KG1 (cell line): ENCODE measurements at places on chromosomes 11 and 22.

DNA sequence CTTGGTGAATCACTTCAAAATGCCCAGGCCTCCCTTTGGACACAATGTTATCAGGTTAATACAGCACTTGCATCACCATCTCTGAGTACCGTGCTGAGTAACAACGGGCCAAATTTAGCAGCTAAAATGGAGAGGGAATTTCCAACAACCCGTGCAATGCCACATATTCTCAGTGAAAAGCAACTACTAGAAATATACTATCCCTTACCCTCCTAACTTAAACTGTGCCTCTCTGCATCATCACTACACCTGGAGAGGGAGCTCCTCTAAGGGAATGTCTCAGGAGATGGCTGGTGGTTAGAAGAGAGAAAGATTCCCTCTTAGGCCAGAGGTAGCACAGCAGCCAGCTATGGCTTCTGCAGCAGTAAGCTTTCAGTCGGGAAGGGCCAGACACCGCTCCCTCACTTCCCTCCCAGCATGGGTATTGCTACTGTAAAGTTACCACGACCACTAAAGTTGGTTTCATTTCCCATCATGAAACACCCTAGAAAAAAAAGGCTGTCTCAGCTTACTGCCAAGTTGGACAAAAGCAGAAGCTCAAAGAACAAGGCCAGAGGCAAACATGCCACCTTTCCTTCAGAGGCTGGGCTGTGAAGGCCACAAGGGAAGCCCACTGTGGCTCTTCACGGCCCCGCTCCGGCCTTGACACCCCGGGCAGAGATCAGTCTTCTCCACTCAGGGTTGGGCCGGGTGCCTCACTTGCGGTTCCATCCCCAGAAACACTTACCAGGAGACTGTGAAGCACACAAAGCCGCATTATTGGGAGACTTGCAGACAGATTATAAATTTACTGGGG lies 3.9 kb downstream of the MAML2 start:
- DNase-seq, result peak; percentile 70

GRCh38 chr11:70107191-70107590 lies 29.1 kb downstream of the ANO1 start:
- no peak for DNase-seq

GRCh38 chr11:118659953-118660680 lies 19.3 kb downstream of the TREH start:
- DNase-seq, result no peak

DNA sequence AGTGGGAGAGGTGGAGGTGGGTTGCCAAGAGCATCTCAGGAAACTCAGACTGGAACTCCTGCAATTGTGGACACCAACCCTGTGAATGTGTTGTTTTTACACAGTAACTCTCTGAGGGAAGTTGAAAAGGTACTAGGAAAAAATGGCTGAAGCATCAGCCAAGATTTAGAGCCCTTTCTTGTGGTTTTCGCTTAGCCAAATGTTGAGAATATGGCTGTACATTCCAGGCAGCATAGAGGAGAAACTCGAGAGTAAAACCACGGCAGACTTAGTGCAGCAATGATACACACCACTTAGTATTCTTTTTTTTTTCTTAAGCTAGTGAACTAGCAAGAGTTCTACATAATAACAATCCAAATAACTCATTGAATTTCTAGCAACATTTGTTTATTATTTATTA lies 309.7 kb upstream of the MTNR1B start:
- DNase-seq, result no peak

GRCh38 chr11:124085583-124085982 lies 29.7 kb upstream of the VWA5A start:
- no peak for DNase-seq

GRCh38 chr11:95486466-95486865 lies 255.5 kb upstream of the SESN3 start:
- DNase-seq, result no peak

GRCh38 chr11:130439160-130439519 lies 9.3 kb upstream of the ADAMTS15 start:
- peak; percentile 60 for DNase-seq

DNA sequence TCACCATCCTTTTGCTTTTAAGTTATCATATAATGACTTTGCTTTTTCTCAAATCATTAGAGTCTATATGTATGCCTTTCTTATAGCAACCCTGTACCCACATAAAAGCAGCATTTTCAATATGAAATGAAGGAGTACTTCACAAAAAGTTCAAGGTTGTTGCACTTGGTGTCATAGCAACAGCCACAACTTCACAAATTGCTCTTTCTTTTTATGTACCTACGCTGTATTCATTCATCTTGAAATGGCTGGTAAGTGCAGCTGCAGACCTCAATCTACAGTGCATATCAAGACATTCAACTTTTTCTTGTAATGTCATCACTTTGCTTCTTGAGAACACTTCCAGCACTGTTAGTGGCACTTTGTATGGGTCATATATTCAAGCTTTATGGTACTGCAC lies 18.6 kb downstream of the CWC15 start:
- no peak for DNase-seq

GRCh38 chr11:65817312-65817834 lies 16.4 kb upstream of the SNX32 start:
- no peak for DNase-seq

DNA sequence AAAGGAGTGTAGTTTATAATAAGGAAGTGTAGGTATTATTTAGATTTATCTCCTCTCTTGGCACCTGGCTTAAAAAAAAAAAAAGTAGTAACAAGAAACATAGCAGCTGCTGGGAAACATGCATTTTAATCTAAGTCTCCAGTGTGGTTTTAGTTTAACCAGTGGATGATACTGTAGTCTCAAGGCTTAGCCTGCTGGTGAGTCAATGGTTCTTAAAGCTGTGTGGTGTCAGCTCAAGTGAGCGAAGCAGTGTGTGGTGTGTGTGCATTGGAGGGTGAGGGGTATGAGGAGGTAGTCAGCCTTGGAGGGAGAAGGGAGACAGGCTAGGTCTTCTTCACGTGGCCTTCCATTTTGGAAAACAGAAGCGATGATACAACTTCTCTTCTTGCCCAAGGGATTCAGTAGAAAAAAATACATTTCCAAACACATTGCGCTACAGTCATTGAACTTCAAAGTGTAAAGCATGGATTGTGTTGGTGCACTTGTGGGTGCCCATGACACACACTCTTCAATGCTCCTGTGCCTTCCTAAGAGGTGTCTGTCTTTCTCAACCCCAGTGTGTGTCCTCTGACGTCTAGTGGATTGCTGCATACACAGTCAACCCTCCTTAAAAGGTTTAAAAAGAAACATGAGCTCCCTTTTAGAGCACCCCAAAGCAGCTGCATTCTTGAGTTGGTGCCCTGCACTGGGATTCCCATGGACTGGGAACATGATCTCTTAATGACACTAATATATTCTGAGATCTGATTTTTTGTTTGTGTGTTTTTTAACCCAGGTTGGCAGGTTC lies 40.1 kb downstream of the ZBTB16 start:
- DNase-seq, result no peak

DNA sequence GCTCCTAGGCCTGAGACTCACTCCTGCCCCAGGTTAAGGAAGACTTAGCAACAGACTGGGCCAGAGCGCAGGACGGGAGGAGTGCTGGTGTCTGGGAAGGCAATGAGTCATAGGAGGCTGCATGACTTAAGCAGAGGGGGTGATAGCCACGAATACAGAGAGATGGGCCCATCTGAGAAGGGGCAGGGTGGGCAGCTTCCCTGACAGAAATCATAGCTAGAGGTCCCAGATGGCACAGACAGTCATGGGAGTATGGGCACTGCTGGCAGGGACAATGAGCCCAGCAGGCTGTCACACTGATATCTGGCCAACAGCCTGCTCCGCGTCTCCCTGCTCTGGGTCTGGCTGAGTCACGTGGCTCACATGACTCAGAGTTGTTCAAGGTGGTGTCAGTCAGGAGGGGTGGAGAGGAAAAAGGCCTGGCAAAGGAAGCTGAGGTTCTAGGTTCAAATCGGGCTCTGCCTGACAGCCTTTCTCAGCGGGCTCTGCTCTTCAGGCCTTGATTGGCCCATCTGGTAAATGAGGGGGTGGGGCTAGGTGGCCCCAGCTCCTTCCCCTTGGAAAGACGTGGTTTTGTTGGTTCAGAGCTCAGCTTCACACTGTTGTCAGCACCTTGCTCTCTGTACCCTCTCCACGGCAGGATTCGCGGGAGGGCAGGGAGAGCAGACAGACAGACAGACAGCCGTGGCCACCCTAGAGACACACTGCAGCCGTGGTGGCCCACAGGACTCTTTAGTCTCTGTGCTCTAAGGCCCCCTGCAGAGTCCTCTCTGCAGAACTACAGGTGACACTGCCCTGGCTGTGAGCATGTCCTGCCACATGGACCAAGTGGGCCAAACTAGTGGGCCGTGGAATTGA lies 47.8 kb downstream of the DBX1 start:
- DNase-seq, result no peak
